Brain pericyte (primary cell): ENCODE measurements at places on chromosomes 4 and X.

GRCh38 chr4:53935780-53936179 lies 128.6 kb downstream of the CHIC2 start:
- DNase-seq, result no peak

GRCh38 chr4:105088110-105088879 lies 58.4 kb upstream of the TET2 start:
- DNase-seq, result peak; percentile 75

GRCh38 chr4:7020290-7020689 lies 22.9 kb upstream of the TADA2B start:
- no peak for DNase-seq

- DNase-seq, result no peak
Measured at GRCh38 chr4:151259752-151260151, 17.2 kb upstream of the PRSS48 start.

- DNase-seq, result no peak
Measured at GRCh38 chrX:119887721-119888425, 7.8 kb upstream of the AKAP14 start.

DNA sequence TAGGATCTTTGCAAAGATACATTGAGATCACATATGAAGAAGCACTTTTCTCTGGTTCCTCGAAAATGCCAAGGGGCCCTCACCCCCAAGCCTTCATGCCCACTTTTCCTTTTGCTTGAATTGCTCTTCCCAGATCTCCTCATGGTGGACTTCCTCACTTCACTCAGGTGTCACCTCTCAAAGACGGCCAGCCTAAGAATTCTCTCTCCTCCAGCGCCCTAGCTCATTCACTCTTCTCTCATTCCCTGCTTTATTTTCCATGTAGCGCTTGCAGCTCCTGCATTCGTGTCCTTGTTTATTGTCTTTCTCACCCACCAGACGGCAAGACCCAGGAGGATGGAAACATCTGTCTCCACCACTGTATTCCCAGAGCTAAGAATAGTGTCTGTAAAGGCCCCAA lies 32.9 kb downstream of the CCKAR start:
- DNase-seq, result no peak

GRCh38 chrX:136572030-136572429 lies 40.0 kb downstream of the VGLL1 start:
- no peak for DNase-seq

DNA sequence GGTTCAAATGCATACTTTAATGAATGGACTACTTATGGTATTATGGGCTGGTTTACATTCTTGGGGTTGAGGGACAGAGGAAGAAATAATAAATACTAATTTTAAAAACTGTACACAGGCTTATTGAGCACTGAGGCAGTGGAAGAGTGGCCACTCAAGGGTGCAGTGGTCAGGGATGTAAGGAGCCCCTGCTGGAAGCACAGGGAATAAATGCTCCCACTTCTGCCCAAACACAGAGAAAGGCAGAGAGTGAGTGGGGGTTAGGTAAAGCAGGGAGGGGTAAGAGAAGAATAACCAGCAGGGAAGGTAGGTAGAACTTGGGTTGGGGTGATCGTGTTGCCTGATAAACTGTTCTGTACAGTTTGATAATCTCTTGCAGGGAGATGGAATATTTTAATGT lies 60.0 kb downstream of the GAB1 start:
- no peak for DNase-seq

DNA sequence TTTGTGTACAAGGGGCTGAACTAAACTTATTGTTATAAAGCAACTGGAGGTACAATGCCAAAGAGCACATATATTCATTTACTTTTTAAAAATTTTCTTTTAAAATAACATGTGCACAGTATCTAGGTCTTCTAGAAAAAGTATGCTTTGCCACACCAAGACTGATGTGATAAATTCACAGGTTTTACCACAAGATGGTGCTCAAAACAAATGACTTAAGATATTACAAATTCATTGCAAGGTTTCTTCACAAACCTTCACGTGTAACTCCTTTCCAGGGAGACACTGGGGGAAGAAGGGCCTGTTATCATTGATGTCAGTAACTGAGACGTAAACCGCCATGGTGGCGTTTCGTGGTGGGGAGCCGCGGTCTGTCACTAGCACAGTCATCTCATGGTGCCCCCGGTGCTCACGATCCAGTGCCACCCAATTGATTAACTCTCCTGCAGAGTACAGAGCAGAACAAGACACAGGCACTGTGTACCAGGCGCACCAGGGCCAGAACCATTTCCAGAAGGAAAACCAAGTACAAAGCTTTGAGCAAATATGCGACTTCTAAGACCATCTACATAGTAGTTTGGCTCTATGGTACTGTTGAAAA lies 162.2 kb downstream of the DCHS2 start:
- no peak for DNase-seq

GRCh38 chr4:71141125-71141524 lies 147.7 kb downstream of the DCK start:
- DNase-seq, result no peak

- peak; percentile 16 for DNase-seq
Measured at GRCh38 chrX:118603981-118604380, 108.4 kb downstream of the DOCK11 start.
